ENCODE measurements at places on chromosomes 12 and 14.

DNA sequence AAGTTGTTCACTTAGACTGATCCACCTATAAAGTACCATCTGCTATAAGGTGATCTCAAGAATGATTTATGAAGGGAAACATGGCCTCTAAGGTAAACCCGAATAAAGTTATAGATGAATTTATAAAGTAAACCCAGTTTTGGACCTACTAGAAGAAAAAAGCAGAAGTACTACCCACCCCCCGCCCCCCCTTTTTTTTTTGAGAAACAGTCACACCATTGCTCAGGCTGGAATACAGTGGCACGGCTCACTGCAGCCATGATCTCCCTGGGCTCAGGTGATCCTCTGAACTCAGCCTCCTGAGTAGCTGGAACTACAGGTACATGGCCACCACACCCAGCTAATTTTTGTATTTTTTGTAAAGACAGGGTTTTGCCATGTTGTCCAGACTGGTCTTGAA is 3.9 kb downstream of the ENTPD5 start:
- peaks cover 3% of the 10 kb centered on the region for H3K36me3 ChIP-seq
- H3K4me3 ChIP-seq, result no peak overlapping the region
- H3K27ac ChIP-seq, result peak overlapping the region; percentile 57
- no peaks in the 10 kb centered on the region for H3K27me3 ChIP-seq
- DNase-seq, result no peak

DNA sequence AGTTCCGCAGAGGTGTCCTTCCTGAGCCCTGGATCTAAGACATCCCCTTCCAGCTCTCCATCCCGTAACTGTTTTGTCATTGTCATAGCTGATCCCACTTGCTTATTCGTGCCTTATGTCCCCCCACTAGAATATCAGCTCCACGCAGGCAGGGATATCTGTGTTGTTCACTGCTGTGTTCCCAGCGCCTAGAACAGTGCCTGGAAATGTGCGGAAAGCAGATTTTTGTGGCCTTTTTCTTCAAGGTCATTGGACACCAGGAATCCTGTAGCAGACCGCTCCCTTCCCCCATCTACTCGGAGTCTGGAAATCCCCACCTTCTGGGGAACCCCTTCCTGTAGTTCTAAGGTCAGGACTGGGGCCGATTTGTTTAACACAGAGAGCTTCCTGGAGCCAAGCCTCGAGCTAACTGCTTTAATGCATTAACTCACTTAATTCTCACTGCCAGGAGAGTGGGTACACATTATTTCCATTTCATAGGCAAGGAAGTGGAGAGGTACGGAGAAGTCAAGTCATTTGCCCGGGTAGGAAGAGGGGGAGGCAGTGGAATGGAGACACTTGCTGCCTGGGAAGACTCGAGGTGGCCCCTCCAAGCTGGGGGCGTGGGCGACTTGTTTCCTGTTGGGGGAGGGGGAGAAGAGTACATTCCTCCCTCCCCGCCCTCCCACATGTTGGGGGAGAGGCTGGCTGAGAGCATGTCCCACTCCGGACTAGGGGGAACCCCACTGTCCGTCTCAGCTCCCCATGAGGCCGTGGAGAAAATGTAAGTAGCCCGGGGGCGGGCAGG is 1.2 kb upstream of the SH2B3 start:
- peak overlapping the region; percentile 68 for H3K27ac ChIP-seq
- peaks cover 66% of the 10 kb centered on the region for H3K4me1 ChIP-seq
- peak; percentile 33 for DNase-seq
- H3K36me3 ChIP-seq, result 0 out of 3 replicates have a peak, but pooled peaks cover 5% of the 10 kb centered on the region
- H3K27me3 ChIP-seq, result no peaks in the 10 kb centered on the region

DNA sequence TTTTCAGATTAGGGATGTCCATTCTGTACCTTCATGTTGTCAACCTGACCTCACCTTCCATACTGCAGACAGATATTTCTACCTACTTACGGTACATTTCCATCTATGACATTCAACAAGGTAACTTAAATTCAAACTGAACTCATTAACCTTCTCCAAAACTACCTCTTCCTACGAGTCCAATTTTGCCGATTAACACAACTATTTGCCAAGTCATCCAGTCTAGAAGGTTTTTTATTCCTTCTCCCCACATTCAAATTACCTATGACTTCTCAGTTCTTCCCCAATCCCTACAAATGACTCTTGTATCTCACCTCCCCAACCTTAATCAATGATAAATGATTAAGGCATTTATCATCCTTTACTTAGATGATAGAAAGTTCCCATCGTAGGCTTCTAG is 23.6 kb downstream of the SPTSSA start:
- no peak overlapping the region for H3K27ac ChIP-seq
- H3K36me3 ChIP-seq, result peaks cover 7% of the 10 kb centered on the region
- H3K4me3 ChIP-seq, result no peak overlapping the region
- no peak for DNase-seq
- no peaks in the 10 kb centered on the region for H3K27me3 ChIP-seq

DNA sequence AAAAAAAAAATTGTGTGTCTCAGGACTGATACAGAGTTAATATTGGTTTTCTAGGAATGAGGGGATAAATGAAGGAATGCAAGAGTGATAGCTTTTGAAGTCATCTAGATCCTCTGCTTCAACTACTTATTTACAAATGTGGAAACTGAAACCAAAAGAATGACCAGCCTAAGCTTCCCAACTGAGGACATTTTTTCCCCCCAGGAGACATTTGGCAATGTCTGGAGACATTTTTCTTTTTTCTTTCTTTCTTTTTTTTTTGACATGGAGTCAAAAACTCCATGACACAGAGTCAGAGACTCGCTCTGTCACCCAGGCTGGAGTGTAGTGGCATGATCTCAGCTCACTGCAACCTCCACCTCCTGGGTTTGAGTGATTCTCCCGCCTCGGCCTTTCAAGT is 15.3 kb downstream of the DLK1 start:
- no peaks in the 10 kb centered on the region for H3K36me3 ChIP-seq
- H3K4me1 ChIP-seq, result peaks cover 4% of the 10 kb centered on the region
- H3K27me3 ChIP-seq, result no peaks in the 10 kb centered on the region
- H3K4me3 ChIP-seq, result no peak overlapping the region
- DNase-seq, result no peak
- H3K27ac ChIP-seq, result no peak overlapping the region
